Stomach (tissue), 19 donors: ENCODE measurements at places on chromosomes 4 and X. TPM values are rescaled to one million over a fixed set of nuclear protein-coding genes. Genes with fewer than 3 reads are reported as not detected.

The IL3RA gene
- not detected for total RNA-seq

The CXCL11 gene
- not detected for total RNA-seq

The PROM1 gene
- 119 TPM for total RNA-seq

The MAP3K15 gene
- not detected for total RNA-seq

- H3K27ac ChIP-seq = no peak overlapping the region
- H3K4me1 ChIP-seq = no peaks in the 10 kb centered on the region
- H3K36me3 ChIP-seq = no peaks in the 10 kb centered on the region
- H3K4me3 ChIP-seq = no peak overlapping the region
- no peak for DNase-seq
Observed at GRCh38 chr4:103024996-103025395, 5.5 kb upstream of the SLC9B1 start.

DNA sequence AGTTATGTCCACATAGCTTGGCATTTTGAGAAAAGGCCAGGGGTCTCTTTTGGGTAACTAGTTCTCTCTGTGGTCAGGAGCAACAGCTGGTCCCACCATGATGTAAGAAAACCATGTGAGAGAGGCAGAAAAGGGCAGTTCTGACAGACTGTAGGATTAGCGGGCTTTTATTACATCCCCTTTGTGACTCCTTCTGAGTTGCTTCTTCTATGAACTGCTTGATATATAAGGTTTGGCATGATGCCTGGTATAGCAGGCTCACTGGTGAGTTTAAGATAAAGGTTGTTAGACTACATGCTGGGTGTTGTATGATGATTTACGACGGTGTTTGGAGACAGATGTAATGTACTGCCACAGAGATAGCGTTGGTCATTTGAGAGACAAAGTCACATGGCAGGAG, 2308.1 kb upstream of the AGA start:
- no peaks in the 10 kb centered on the region for H3K4me1 ChIP-seq
- H3K27me3 ChIP-seq = no peaks in the 10 kb centered on the region
- H3K36me3 ChIP-seq = no peaks in the 10 kb centered on the region
- DNase-seq = peak; percentile 7

- peak overlapping the region; percentile 43 for H3K4me3 ChIP-seq
- H3K27me3 ChIP-seq = peaks cover 65% of the 10 kb centered on the region
- H3K27ac ChIP-seq = no peak overlapping the region
- DNase-seq = peak; percentile 89
Observed at GRCh38 chr4:54091637-54092404, 8.1 kb upstream of the GSX2 start.

GRCh38 chr4:139266583-139267257, 13.3 kb downstream of the MGARP start:
- peaks cover 21% of the 10 kb centered on the region for H3K4me1 ChIP-seq
- peak; percentile 71 for DNase-seq
- H3K36me3 ChIP-seq = no peaks in the 10 kb centered on the region
- peak overlapping the region; percentile 33 for H3K4me3 ChIP-seq

DNA sequence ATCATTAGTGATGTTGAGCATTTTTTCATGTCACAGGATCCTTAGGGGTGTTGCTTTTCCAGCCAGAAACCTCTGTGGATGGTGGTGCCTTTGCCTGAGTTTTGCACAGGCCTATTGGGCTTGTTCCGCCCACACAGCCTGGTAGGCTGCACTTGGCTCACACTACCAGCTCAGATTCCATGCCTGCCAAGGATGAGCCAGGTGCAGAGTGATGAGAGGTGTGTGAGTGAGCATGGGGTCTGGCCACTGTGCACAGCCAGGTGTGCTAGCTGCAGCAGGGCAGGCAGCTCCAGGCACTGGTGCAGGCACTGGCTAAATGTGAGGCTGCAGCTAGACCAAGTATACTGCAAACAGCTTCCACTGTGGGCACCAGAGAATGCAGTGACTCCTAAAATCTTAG, 341.6 kb downstream of the FSTL5 start:
- no peak for DNase-seq
- no peaks in the 10 kb centered on the region for H3K4me1 ChIP-seq
- no peak overlapping the region for H3K27ac ChIP-seq
- no peak overlapping the region for H3K4me3 ChIP-seq
- H3K36me3 ChIP-seq = no peaks in the 10 kb centered on the region
- H3K27me3 ChIP-seq = no peaks in the 10 kb centered on the region
